ENCODE measurements at places on chromosomes 3 and 15.

- no peak for DNase-seq
Observed at GRCh38 chr3:182244222-182244971, 532.7 kb downstream of the SOX2 start.

DNA sequence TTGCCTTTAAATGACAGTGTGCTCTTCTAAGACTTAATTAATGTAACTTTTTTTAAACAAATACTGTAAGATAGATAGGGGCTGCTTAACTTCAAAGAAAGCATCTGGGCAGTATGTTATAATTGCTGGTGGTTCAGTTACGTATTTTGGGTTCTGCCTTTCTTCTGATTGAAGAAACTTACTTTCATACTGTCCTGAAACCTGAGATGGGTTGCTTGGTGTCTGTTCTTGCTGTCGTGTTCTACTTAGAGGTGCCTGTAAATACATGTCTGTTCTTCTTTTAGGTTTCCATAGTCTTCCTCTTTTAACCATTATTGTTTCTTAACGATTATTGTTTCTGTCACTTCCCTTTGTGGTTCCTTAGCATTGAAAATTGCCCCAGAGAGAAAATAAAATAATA, 297.7 kb upstream of the CHRM5 start:
- no peak for DNase-seq

GRCh38 chr3:124203292-124203691, 211.4 kb upstream of the ROPN1 start:
- DNase-seq: no peak

DNA sequence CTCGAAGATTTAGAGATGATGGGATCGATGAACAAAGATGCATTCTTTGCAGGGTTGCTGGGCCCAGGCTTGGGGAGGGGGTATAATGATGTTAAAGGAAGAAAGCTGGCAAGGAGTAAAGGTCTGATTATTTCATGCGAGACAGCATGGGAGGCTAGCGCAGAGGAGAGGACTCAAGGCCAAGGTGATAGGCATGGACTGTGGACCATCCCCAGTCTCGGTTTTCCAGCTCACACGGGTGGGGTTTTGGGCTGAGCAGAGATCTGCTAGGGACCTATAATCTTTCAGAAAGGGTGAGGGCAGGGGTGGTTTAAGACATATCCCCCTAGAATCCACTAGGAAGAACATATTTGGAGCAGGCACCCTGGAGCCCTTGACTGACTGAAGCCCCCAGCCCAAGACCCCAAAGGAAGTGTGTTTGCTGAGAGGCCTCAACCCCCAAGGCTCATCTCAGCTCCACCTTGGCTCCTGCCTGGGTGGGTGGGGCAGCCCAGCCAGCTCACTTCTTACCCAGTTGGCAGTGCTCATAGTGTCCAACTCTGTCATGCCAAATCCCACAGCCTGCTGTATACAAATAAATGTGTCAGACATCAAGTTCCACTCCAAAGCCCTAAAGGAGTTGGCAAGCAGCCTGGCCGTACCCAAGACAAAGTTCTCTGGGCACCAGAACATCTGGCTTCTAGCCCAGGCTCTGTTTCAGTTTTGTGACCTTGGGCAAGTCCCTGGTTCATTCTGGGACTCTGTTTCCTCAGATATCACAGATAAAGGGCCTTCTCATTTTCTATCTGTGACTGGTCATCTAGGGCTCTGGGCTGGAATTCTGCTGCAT, 17.9 kb downstream of the ACSBG1 start:
- DNase-seq: peak; percentile 88

GRCh38 chr3:74636981-74637380, 22.5 kb upstream of the CNTN3 start:
- DNase-seq: no peak

GRCh38 chr15:61126811-61127210, 102.3 kb downstream of the RORA start:
- no peak for DNase-seq

GRCh38 chr3:9514956-9515355, 38.7 kb downstream of the LHFPL4 start:
- DNase-seq: no peak

DNA sequence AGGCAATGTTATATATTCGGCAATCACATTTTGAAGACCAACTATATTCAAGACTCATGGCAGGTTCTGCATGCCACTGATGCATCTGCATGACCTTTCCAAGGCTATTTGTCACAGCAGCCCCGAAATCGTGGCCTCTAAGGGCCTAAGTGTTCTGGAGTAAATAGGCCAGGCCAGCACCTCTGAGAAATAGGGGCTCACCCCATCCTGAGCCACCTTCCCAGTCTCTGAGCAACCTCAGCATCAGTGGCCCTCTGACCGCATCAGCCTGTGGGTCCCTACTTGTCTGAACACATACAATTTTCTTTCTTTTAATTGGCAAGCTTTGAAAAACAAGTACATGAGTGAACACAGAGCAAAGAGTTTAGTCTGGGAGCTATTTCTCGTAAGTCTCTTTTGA, 45.9 kb upstream of the THBS1 start:
- no peak for DNase-seq

- no peak for DNase-seq
Observed at GRCh38 chr15:53527996-53528395, 231.5 kb downstream of the WDR72 start.

GRCh38 chr3:23288286-23288685, 85.2 kb downstream of the UBE2E2 start:
- peak; percentile 16 for DNase-seq

GRCh38 chr15:25568751-25569150, 129.9 kb upstream of the UBE3A start:
- DNase-seq: no peak

DNA sequence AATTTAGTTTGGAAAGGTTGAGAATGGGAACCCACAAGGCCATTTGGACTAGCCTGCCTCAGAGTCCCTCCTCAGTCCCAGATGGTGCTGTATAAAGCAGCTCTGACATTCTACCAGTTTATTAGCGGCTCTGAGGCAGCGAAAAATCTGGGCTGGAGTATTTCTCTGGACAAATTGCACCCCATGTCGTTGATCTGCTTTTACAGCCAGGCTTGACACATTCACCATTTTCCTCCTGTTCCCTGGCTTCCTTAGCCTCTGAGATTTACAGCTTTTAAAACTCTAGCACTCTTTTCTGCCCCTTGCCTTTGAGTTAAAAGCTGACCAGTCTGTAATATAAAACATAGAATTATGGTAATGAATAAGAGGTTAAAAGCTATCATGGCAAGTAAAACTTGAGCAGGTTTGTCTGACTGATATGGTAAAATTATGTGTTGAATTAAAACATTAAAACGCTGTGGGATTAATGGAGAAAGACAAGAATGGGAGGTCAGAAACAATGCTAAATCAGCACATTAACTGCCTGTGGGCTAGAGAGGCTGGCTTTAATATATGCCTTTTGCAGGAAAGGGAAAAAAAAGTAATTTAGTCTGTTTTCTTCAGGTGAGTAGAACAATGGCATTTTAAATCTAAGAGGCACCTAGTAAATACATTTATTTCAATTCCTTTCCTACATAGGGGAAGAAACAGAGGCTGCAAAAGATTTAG, 131.2 kb downstream of the MCTP2 start:
- DNase-seq: no peak

DNA sequence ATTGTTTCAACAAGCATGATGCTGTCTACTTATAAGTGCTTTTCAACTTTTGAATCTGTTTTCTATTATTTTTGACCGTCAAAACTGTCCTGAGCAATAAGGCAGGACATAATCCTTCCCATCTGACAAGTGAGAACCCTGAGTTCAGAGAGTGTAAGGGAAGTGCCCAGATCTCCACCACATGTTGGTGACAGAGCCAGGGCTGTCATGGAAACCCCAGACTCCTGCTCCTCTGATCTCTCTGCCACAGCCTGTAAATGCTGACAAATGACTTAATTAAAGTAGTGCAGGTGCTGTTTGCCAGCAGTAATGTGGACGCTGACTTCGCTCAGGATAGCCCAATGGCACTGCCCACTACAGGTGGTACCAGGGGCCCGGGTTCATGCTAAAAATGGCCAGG, 40.3 kb downstream of the SPSB4 start:
- DNase-seq: no peak

GRCh38 chr15:58432401-58432800, 610 bp downstream of the LIPC start:
- DNase-seq: no peak

DNA sequence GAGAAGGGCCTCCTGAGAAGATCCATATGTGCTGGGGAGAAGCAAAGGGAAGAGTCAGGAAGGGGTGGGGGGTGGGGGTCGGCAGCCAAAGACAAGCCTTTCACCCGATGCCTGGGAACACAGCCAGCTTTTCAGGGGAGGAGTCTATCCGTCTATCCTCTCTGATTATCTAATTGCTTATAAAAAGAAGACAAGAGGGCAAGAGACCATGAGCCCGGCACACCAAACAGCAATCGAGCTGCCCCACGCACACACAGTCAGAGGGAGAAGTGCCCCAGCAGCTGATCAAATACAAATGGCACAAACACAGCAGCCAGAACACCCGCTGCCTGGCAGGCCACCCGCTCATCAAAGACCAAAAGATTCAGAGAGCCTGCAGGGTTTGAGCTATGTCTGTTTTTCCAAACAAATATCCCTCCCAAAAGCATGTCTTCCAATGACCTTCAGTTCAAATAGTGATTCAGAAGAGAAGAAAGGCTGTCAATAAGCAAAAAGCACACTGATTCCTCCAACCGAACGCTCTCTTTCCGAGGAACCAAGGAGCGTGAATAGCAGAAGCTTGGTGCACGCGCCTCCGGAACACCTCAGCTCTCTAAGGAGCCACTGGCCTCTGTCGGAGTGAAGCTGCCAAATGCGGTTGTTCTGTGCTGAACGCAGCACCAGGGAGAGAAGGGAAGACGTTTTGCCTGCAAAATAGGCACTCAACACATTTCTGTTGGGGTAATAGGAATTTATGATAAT, 419.2 kb downstream of the OCA2 start:
- DNase-seq: no peak

DNA sequence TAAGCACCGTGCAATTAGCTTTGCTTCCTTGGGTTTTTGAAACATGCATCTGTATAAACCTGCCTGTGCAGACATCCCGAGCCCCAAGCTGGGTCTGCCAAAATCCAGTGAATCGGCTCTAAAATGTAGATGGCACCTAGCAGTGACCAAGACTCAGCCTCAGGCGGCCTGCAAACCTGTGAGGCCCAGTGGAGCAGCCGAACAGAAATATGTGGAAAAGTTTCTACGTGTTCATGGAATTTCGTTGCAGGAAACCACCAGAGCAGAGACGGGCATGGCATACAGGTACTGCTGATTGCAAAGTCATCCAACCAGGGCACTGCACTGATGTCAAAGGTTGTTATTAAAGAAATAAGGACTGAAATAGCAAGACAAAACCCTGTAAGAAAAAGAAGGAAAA, 22.8 kb downstream of the KCNAB1 start:
- DNase-seq: no peak

DNA sequence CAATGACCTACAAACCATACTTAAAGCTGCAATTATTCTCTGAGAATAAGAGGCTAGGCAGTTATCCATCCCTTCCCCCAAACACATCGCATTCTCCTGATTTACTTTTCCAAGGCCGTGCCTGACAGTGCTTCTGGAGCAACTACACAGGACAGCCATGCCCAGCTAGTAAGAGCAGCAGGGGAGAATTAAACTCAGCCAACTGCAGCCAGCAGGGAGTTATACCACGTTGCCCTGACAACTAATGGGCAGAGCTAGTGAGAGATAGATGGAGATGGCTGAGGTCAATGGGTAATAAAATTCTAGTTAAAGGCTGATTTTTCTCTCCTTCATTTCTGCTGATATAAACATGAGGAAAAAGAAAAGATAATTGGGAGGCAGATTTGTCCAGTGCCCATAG, 193.8 kb upstream of the PPP2R3A start:
- DNase-seq: no peak

GRCh38 chr15:59570315-59570714, 41.3 kb upstream of the GCNT3 start:
- peak; percentile 98 for DNase-seq

GRCh38 chr15:78618490-78618934, 2.3 kb downstream of the CHRNA3 start:
- DNase-seq: peak; percentile 81

- DNase-seq: peak; percentile 84
Observed at GRCh38 chr3:39067286-39067685, 15.5 kb downstream of the WDR48 start.

GRCh38 chr3:89182056-89182455, 74.6 kb downstream of the EPHA3 start:
- no peak for DNase-seq

GRCh38 chr15:64635499-64636495, 139.6 kb downstream of the RBPMS2 start:
- DNase-seq: peak; percentile 91

DNA sequence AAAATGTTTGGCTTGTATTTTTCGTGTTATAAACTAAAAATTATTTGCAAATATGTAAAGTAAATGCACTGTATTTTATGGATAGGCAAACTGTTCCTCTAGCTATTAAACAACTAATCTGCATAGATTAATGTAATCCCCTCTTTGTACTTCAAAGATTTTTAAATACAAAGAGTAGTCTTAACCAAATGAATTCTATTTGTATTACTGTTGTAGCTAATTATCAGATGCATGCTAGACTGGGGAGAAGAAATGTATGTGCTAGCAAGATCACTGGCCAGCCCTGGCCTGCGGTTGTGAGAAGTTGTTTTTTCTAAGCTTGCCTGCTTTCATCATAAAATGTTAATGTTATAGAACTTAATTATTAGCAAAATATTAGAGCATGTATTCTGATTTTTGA, 92.6 kb downstream of the STT3B start:
- no peak for DNase-seq

DNA sequence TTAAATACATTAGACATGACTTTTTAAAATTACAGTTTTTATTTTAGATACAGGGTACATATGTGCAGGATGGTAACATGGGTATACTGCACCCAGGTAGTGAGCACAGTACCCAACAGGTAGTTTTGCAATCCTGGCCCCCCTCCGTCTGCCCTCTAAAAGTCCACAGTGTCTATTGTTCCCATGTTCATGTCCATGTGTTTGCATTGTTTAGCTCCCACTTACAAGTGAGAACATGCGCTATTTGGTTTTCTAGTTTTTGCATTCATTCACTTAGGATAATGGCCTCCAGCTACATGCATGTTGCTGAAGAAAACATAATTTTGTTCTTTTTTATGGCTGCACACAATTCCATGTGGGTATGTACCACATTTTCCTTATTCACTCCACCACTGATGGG, 23.8 kb downstream of the C3orf70 start:
- no peak for DNase-seq

DNA sequence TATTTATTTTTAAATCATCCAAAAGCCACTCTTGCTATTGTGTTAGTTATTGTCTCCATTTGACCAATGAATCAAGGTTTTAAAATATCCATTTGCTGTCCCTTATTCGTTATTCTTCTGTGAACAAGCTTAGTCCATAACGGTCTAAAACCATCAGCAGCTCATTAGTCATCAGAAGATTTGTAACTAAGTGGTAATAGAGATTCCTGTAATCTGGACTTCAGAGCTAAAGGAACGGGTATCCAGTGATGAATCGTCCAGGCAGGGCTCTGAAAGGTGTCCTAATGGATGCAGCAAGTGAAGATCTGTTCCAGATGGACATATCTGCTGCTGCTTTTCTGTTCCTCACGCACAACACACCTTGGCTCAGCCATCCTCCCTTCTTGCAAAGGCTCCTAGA, 362.7 kb upstream of the CFAP20DC start:
- peak; percentile 21 for DNase-seq

Data from epithelial cell of esophagus (primary cell).